ENCODE measurements at places on chromosomes 2 and 18.
A peak's percentile ranks its signal among the peaks of the same experiment; 100 is the strongest.

- no peaks in the 10 kb centered on the region for H3K27me3 ChIP-seq
- peak within 1 kb of the TSS; percentile 86 for H3K27ac ChIP-seq
- peak; percentile 88 for DNase-seq
- H3K4me1 ChIP-seq = peaks cover 52% of the 10 kb centered on the region
- H3K4me3 ChIP-seq = peak within 1 kb of the TSS; percentile 95
Observed at GRCh38 chr2:156435718-156436496, at the start of gene GPD2. Gene GPD2 (plus strand): TSS chr2:156436379. CDS start chr2:156476106, 39,727 bp downstream.

- DNase-seq = no peak
- no peak overlapping the region for H3K27ac ChIP-seq
- H3K27me3 ChIP-seq = no peaks in the 10 kb centered on the region
Observed at GRCh38 chr18:56200381-56200911, 437.9 kb downstream of the TXNL1 start.

GRCh38 chr2:176370467-176371171, 101.4 kb downstream of the MTX2 start:
- no peak overlapping the region for H3K27ac ChIP-seq
- H3K4me1 ChIP-seq = no peaks in the 10 kb centered on the region
- no peaks in the 10 kb centered on the region for H3K27me3 ChIP-seq
- no peak for DNase-seq
- no peak overlapping the region for H3K4me3 ChIP-seq

DNA sequence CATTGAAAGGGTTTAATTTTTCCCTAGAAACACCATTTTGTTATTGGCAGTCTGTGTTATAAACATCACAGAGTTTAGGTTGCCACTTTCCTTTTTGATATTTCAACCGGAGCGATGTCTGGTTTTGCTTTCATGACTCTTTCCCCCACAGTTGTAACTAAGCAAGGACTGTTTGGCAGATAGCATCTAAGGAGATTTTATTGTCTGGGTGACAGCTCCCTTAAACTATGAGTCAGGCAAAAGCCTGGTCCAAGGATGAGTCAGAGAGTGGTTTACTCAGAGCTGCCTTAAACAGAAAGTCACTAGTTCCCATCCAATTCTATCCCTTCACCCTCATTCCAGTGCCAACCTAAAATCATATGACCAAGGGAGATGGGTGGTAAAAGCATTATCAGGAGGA, 341.6 kb upstream of the VWC2L start:
- H3K27me3 ChIP-seq = no peaks in the 10 kb centered on the region
- H3K36me3 ChIP-seq = no peaks in the 10 kb centered on the region
- no peak overlapping the region for H3K27ac ChIP-seq
- no peaks in the 10 kb centered on the region for H3K4me1 ChIP-seq
- H3K4me3 ChIP-seq = no peak overlapping the region
- DNase-seq = peak; percentile 40

DNA sequence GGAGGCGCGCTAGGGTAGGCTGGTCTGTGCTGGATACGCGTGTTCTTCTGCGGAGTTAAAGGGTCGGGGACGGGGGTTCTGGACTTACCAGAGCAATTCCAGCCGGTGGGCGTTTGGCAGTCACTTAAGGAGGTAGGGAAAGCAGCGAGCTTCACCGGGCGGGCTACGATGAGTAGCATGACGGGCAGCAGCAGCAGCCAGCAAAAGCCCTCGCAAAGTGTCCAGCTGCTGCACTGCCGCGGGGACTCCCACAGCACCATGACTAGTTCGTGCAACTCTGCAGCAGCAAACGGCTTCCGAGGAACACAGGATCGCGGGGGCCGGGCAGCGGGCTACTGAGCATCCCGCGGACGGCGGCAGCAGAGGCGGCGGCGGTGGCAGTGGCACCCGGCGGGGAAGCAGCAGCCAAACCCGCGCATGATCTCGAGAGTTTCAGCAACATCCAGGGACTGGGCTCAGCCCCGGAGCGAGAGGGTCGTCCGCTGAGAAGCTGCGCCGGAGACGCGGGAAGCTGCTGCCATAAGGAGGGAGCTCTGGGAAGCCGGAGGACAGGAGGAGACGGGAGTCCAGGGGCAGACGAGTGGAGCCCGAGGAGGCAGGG, 368 bp downstream of the TMEFF2 start:
- peaks cover 58% of the 10 kb centered on the region for H3K27me3 ChIP-seq
- peak; percentile 27 for DNase-seq
- peaks cover 26% of the 10 kb centered on the region for H3K36me3 ChIP-seq
